A549 treated with RU486 at 1 μM for 4 hours (cell line): ENCODE measurements at places on chromosomes 1 and 21. TPM values are rescaled to one million over a fixed set of nuclear protein-coding genes. Genes with fewer than 3 reads are reported as not detected.

Gene HSD11B1
- total RNA-seq, result not detected in 5 replicates

Gene SMPDL3B
- total RNA-seq, result 1.2 to 1.5 TPM (median 1.3 TPM) in 5 replicates

Gene S100PBP
- 13.3 to 16.3 TPM (median 14.2 TPM) in 5 replicates for total RNA-seq

Gene AGT
- 0.06 to 0.21 TPM (median 0.14 TPM) in 4 of 5 replicates, not detected in the other for total RNA-seq

Gene BARHL2
- not detected in 5 replicates for total RNA-seq

Gene FMO2
- not detected in 5 replicates for total RNA-seq

Gene GBP5
- total RNA-seq, result not detected in 5 replicates

Gene CYP4Z1
- not detected in 5 replicates for total RNA-seq

Gene OR2L8
- not detected in 5 replicates for total RNA-seq

Gene PRAMEF9
- total RNA-seq, result not detected in 5 replicates

Gene EPHA10
- total RNA-seq, result 0.44 to 1.2 TPM (median 0.97 TPM) in 5 replicates

Gene ANGPTL3
- total RNA-seq, result 0.06 TPM in 1 of 5 replicates, not detected in the others

Gene ZNF669
- total RNA-seq, result 2.3 to 4.8 TPM (median 3.6 TPM) in 5 replicates

Gene RHD
- total RNA-seq, result not detected in 5 replicates

Gene SH3BGRL3
- 116 to 199 TPM (median 158 TPM) in 5 replicates for total RNA-seq

Gene PDC
- total RNA-seq, result not detected in 5 replicates

Gene OR2T33
- not detected in 5 replicates for total RNA-seq

Gene STUM
- total RNA-seq, result not detected in 5 replicates

Gene PAFAH2
- total RNA-seq, result 6.1 to 7.9 TPM (median 6.8 TPM) in 5 replicates
